ENCODE measurements at places on chromosomes 5 and 9.

DNA sequence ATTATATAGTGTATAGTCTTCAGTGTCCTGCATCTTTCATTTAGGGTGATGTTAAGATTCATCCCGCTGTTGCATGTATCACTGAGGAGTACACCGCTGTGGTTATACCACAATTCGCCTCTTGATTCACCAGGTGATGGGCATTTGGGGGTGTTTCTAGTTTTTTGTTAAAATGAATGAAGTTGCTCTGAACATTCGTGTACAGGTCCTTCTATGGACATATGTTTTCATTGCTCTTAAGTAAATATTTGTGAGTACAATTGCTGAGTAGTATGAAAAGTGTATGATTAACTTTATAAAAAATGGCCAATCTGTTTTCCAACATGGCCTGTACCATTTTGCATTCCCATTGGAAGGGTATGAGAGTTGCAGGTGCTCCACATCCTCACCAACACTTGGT, 61.7 kb downstream of the PLAC8L1 start:
- DNase-seq = no peak

DNA sequence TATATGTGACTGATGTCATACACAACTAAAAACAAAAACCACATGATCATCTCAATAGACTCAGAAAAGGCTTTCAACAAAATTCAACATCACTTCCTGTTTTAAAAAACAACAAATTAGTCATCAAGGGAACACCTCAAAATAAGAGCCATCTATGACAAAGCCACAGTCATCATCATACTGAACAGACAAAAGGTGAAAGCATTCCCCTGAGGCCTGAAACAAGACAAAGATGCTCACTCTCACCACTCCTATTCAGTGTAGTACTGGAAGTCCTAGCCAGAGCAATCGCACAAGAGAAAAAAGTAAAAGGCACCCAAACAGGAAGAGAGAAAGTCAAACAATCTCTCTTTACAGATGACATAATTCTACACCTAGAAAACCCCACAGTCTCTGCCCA, 893.5 kb upstream of the EDIL3 start:
- DNase-seq = no peak

GRCh38 chr9:137797206-137798120, 80.1 kb upstream of the CACNA1B start:
- DNase-seq = no peak

GRCh38 chr9:134618163-134618832, 23.3 kb upstream of the COL5A1 start:
- no peak for DNase-seq

DNA sequence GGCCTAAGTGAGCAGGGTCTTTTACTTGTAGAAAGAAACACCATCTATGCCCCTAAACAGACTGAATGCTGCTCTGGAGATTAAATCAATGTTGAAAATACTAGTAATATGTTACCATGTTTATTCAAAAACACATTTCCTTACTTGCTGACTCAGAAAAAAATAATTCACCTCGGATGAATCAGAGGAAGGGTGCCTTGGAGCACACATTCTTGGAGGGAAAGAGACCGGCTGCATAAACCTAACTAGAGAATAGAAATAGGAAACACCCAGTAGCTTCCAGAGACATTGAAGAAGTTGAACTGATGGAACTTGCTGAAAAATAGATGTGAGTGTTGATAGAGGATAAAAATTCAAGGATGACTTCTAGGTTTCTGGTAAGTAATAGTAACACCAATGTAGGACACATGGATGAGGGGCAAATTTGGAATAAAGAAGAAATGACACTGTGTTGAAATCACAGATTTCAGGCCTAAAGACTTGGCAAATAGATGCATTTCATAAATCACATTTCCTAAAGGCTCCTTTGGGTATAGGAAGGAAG, 76.9 kb upstream of the MINAR2 start:
- DNase-seq = peak; percentile 71

DNA sequence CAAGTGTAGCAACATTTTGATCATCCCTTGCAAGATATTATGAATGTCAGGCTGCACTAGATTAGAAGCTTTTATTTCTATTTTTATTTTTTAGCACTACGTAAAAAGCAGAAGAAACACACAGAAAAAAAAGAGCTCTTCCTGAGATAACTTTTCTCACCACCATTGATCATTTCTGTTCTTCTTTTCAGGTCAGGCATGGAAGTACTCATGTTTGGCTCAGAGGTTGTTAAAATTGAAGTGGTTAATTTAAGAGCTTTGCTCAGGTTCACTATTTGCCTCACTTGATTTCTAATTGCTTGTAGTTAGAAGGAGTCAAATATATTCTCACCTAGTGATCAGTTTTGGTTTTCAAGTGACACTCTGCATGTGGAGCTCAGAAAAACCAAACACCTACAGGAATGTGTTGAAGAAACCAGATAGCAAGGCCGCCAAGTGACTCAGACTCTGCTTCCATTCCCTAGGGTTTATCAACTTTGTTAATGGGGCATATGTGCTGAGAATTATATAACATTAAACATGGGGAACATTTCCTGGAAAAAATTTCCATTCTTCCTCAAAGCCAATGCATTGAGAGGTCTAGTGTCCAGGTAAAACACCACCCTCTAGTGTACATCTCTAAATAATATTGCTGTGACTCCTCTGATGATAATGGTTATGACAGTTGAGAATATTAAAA, 679.8 kb downstream of the CETN3 start:
- DNase-seq = peak; percentile 20

DNA sequence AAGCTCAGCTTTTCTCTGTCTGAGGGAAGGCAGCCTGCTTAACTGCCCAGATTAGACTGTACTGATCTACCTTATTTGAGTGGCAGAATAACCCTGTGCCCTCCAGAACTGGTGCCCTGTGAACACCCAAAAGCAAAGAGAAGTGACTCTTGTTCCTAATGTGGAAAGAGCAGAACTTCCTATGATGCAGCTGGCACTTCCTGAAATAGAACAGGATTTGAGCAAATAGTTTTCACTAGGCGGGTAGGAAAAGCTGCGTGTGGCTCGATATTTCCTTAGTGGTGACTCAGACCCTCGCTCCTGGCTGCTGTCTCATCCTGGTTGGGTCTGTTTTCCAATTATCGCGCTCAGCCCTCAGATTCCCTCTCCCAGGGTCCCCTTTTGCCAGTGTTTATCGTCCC, 89.9 kb downstream of the SH3TC2 start:
- DNase-seq = peak; percentile 54

DNA sequence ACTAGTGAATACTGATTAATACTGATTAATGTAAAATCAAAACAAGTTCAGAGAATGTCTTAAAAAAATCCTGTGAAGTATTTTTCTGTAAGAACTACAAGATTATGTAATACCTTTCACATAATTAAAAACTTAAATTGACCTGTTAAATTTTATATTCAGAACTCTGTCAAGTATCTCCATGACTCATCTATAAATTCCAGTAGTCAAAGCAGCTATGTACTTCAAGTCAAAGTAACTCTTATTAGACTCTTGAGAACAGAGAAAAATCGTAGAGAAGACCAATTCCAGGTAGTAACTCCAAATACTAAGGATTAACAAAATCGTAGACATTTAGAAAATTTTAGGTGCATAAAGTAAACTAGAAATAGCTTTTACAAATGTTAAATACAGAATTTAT, 77.1 kb downstream of the HOMER1 start:
- DNase-seq = peak; percentile 10

- DNase-seq = no peak
Observed at GRCh38 chr5:151134228-151134627, 23.4 kb downstream of the ANXA6 start.

DNA sequence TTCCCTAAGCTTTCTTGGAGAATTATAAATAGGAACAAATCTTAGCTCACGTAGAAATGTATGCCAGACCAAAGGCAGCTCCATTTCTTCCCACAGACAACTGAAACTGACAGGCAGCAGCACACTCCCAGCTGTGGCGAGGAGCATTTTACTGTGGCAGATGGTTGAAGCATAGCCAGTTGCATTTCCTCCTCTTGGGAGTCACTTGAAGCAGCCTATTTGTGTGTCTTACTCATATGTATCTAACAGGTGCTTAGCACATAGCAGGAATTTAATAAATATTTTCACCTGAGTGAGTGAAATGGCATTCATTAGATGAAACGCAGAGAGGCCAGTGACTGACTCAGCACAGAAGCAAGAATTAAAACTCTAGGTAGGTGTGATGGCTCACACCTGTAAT, 12.3 kb upstream of the MTMR12 start:
- DNase-seq = no peak

DNA sequence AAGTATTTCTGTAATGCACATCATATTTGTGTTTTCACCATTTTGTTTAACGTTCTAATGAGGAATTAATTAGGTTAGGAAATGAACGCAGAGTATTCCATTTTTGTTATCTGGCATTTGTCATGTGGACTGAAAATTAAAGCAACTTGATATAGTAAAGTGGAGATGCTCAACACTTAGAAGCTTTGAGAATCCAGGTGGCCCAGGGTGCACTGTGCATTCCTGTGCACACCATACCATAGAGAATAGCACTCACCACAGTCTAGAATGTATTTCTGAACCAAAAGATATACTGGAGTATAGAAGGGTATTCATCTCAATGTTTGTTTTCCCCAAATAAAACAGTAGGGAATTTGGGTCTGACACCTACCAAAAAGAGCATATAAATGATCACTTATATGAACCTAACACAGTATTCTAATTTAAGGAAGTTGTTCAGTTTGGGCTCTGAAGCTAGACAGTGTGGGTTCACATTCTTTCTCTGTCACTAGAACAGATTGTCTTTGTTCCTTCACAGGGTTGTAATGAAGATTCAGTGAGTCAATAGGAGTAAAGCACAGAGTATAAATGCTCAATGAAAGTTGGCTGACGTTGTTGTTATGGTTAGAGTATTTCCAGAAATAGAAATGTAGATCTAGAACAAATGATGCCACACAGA, 125.6 kb upstream of the DMRT1 start:
- no peak for DNase-seq

- no peak for DNase-seq
Observed at GRCh38 chr9:32483343-32483742, 42.7 kb downstream of the RIGI start.

DNA sequence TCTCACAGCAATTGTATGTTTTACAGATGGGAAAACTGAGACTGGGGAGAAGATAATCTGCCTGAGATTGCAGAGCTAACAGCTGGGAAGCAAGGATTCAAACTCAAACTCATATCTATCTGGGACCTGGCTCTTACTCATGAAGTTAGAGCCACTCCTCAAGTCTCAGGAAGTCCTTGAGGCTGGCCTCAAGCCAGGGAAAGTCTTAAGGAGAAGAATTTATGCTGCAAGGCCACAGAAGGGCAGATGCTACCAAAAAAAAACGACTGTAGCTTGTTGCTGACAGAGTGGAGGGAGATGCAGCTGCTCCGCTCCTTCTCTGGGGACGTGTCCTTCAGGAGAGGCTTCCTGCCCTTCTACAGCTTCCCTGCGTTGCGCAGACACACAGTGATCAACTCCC, 39.8 kb downstream of the BARHL1 start:
- DNase-seq = no peak

DNA sequence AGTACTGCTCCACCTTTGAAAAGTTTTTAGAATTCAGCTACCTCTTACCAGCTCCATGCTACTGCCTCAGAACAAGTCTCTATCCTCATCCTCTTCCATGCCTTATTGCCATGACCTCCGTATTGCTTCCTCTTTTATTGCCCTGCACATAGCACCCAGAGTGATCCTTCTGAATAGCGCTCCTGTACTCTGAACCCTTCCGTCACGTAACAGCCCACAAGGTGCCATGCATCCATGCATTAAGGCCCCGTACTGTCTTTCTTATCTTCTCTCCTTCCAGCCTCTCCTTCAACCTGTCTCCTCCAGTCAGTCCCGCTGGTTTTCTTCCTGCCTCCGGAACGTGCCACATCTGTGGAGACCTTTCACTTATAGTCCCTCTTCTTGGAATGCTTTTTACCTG, 273.3 kb upstream of the SEMA6A start:
- no peak for DNase-seq

GRCh38 chr5:13866792-13867191, 77.7 kb downstream of the DNAH5 start:
- peak; percentile 67 for DNase-seq

GRCh38 chr9:99265691-99266090, 43.6 kb downstream of the SEC61B start:
- DNase-seq = no peak

DNA sequence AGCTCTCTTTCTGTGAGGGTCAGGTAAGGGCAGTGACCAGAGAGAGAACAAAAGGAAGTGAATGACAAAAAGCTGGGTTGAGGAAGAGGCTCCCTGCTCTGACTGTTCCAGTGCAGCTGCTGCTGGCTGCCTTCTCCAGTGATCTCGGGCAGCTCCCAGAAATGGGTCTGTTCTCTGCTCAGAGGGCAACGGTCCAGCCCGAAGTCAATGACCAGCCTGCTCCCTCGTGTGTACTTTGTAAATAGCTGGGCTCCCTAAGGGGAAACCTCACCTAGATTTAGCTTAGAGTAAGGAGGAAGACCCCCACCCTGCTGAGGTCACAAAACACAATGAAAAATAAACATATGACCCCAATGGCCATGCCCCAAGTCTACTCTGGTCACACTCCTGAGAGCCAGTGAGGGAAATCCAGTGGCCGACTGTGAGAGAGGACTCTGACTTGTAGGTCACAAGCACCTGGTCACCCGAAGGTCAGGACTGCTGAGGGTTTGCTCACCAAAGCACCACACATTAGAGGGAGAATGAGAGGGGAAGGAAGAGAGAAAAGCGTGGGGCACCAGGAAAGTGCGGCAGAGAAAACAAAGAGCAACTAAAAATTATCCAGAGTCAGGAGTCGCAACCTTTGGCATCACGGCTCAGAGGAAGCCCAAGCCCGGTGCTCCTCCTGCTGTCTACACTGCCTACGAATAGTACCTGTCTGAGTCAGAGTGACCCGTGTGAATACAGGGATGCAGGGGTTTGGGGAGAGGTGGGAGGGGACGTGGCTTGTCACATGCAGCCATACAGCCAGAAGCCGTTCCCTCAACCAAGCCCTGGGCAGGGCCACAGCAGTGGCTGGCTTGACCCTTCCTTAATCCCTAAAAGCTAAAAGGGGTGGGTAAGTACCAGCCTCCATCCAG, 19.8 kb downstream of the NIPAL4 start:
- no peak for DNase-seq

- DNase-seq = peak; percentile 30
Observed at GRCh38 chr9:16267281-16268066, 603.0 kb downstream of the BNC2 start.

GRCh38 chr9:35757226-35757891, 3.3 kb upstream of the MSMP start:
- DNase-seq = peak; percentile 20

DNA sequence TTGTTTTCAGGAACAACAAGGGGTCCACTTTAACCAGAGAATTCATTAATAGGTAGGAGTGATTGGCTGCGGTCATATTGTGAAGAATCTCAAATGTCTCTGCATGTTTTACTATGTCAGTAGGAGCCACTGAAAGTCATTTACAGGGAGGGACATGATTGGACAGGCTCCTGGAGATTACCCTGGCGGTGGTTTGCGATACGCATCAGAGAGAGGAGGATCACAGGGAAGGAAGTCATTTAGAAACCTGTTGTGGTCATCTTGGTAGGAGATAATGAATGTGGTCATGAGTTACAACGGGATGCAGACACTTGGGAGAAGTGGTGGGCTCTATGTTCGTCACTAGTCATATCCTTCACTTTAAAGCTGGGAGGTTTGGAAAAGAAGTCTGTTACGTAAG, 262.8 kb downstream of the FAM114A2 start:
- DNase-seq = no peak

GRCh38 chr5:129672006-129672405, 75.9 kb upstream of the MINAR2 start:
- DNase-seq = no peak
